Stimulated activated CD4-positive, alpha-beta T cell treated with anti-CD3 and anti-CD28 coated beads, Interleukin-4, amount 100 ng/mL, for 1 hour (primary cell): ENCODE measurements at places on chromosomes 12 and 14.
A peak's percentile ranks its signal among the peaks of the same experiment; 100 is the strongest.

GRCh38 chr14:105221598-105222178, 26.6 kb upstream of the BTBD6 start:
- DNase-seq = no peak

- no peak for DNase-seq
Measured at GRCh38 chr14:76760331-76761135, 735 bp upstream of the VASH1 start.

- DNase-seq = no peak
Measured at GRCh38 chr12:73815072-73815645, 722.5 kb upstream of the ATXN7L3B start.

DNA sequence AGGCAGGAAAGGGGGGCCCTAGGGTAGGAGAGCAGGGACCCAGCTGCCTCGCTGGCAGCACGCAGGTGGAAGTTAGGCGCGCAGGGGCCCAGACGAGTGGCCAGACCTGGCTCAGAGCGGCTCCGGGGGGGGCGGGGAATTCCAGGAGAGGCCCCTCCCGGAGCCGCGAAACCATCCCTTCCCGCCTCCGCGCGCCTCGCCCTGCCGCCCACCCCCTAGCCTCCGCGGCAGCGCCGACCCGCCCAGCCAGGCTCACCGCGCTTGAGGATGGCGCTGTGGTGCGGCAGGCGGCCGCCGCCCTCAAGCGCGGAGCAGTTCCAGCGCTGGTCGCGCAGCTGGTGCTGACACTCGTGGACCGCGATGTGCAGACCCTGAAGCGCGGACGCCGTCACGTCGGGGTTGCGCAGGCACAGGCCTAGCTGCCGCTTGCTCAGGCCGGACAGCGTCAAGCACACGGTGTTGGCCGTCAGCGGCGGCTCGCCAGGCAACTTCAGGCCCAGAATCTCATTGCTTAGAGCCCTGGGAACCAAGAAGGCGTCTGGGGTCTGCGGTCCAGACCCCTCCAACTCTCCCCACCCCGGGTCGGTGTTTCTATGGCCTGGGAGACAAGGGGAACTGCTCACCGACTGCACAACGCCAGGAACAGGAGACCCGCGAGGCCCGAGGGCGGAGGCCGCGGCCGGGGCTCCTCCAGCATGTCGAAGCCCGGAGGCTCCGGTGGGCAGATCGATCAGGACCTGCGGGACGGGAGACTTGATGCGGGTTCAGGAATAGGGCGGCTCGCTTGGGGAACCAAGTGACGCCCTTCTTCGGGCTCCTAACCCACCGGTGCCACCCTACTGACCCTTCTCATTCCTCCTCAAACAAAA, 1.5 kb downstream of the WNT10B start:
- DNase-seq = peak; percentile 64

GRCh38 chr12:127239781-127240180, 1027.2 kb upstream of the TMEM132C start:
- DNase-seq = no peak
